ENCODE measurements at places on chromosomes 7 and 10.

DNA sequence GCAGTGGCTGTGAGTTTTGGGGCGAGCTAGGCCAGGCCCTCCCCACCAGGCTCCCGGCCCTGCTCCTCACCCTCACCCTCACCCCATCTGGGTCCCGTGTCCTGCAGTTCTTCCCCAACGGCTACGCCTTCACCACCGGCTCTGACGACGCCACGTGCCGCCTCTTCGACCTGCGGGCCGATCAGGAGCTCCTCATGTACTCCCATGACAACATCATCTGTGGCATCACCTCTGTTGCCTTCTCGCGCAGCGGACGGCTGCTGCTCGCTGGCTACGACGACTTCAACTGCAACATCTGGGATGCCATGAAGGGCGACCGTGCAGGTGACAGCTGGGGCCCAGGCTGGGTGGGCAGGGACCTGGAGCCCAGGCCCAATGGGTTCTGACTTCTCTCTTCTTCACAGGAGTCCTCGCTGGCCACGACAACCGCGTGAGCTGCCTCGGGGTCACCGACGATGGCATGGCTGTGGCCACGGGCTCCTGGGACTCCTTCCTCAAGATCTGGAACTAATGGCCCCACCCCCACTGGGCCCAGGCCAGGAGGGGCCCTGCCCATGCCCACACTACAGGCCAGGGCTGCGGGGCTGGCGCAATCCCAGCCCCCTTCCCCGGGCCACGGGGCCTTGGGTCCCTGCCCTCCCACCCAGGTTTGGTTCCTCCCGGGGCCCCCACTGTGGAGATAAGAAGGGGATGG lies 4.9 kb downstream of the GNB2 start:
- no peak for DNase-seq

DNA sequence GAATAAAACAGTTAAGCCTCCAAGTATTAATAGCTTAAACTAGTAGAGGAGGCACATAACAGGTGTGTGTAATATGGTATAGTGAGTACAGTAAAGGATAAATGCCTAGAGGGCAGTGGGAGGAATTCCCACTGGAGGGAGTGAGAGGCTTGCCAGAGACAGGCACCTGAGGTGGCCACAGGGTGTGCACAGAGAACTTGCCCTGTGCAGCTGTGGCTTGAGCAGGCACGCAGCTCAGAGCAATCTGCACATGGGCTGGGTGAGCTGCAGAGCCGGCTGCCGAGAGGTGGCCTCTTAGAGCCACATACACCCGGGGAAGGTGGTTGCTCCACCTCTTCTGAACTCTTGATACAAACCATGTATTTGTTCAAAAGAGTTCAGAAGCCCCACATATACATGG lies 237.1 kb downstream of the COBL start:
- DNase-seq, result no peak

- no peak for DNase-seq
These were observed 246.2 kb downstream of the ETV1 start for GRCh38 chr7:13743226-13743625.

DNA sequence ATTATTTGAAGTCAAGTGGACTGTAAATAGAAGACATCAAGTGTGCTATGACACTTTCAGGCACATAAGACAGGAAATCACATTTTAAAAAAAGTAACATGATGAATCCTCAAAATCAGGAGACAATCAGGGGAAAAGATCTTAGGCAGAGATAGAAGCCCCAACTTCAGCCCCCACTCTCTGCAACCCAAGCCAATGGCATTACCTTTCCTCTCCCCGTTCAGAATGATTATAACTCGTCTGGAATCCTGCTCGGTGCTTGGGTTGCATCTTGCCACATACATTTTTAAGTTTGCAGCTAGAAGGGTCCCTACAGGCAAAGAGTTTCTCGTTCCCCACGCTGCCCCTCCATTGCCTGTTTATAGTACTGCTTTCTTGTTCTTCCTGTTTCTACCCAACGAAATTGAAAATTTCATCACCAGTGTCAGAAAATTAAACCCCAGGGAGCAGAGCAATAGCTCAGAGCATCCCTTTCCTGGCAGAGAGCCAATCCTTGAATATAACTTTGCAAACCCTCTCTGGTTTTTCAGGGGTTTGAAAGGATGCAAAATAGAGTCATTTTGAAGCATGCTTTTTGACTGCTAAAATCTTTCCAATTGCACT lies 260.5 kb upstream of the AOAH start:
- DNase-seq, result no peak

- DNase-seq, result no peak
These were observed 104.7 kb downstream of the SFMBT2 start for GRCh38 chr10:7306147-7306546.

DNA sequence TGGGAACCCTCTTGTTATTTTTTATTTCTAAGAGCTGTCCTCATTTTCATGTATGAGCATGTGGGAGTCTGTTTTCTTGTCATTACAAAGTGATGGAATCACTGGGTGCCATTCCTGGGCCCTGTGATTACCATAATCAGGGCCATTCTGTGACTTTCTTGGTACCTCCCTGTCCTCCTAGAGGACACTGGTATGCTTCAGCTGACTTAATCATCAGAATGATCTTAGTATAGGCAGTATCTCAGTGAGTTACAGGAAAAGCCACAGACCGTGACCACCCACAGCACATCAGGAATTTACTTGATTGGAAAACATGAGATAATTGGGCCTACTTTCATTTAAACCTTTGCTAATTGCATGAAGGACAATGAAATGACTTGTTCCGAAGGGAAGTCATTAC lies 7.2 kb downstream of the NOM1 start:
- no peak for DNase-seq

DNA sequence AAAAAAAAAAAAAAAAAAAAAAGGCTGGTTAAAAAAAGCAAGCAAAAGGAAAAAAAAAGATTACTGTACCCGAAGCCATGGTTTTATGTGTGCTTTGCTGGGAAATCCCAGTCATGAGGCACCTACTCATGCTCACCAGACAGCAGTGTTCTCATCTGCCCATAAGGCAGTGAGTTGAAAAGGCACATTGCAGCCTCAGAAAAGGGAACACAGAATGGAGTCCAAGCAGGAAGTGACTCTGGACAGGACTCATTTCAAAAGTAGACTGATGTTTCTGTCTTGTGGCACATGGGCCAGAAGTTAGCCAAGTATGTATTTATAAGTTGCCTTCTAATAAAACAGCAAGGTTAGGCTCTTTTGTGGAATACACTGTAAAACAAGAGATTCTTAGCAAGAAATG lies 40.2 kb downstream of the PDSS1 start:
- no peak for DNase-seq

- DNase-seq, result no peak
These were observed 45.0 kb upstream of the TSPAN13 start for GRCh38 chr7:16708511-16708910.

- DNase-seq, result no peak
These were observed 117.0 kb upstream of the PTPRZ1 start for GRCh38 chr7:121755818-121756552.

DNA sequence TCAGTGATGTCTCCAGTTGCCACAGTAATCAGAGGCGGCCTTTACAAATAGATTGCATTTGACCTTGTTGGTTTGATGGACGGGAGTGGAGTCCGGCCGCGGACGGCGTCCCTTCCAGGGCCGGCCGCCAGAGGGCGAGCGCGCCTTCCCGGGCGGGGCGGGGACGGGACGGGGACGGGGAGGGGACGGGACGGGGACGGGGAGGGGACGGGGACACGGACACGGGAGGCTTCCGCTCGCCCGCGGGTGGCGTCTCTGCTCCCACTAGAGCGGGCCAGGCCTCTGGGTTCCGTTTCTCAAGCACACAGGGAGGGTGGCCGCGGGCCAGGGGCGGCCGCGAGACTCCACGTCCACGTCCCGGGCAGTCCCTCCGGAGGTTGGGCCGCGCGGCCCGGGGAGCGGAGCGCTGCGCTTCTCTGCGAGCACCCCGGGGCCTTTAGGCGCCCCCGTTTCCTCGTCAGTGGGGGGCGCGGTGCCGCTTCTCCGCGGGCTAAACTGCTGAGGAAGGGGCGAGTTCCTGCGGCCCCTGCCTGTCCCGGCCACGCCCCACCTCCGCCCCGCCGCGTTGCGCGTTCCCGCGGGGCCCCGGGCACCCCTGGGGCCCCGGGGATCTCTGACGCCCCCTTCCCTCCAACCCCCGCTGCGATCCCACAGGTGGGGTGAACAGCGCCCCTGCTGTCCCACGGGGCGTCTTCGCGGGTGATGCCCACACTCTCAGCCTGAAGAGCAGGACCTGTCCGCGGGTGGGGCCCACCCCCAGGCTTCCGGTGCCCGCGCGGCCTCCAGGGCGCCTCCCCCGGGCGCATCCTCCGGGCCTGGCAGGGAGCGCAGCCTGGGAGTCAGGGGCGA lies 84.2 kb upstream of the MKI67 start:
- peak; percentile 63 for DNase-seq

GRCh38 chr10:47043928-47044538 lies 132.8 kb downstream of the PTPN20 start:
- no peak for DNase-seq

GRCh38 chr7:111168182-111168581 lies 77.3 kb downstream of the LRRN3 start:
- no peak for DNase-seq

- no peak for DNase-seq
These were observed 117.2 kb downstream of the UBE2H start for GRCh38 chr7:129835569-129835968.
